ENCODE measurements at places on chromosomes 3 and 15.
A peak's percentile ranks its signal among the peaks of the same experiment; 100 is the strongest.

DNA sequence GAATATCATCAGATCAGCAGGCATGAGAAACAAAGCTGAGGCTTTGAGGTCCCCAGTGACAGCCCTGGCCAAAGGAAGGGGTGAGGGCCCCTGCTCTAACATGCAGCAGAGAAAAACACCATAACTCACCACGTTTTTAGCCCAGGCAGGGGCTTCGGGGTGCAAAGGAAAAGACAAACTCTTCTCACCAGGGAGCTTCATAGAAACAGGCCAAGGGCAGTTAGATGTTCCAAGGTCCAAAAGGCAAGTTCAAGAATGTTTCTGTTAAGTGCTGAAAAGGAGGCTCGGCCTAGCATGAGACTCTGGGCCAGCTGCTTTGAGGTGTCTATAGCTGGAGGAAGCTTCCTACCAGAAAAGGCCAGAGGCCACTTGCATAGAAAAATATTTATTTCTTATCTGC, 608.4 kb upstream of the CFAP20DC start:
- DNase-seq = no peak

DNA sequence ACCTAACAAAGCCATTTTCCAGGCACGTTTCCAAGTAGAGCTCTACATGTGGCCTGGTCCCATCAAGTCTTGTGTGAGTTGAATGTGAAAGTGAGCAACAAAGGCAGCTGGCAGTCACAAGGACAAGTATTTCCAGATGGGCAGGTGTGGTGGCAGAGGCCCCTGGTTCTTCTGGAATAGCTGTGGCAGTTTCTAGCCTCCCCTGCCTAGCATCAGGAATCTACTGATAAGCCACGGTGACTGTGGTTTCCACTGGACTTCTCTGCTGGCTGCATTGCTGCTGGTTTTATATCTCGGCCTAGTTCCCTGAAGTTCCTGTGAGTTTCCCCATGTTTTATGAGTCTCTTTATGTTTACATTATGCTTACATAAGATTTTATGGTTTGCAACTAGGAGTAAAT, 117.7 kb downstream of the GOLIM4 start:
- no peak for DNase-seq

DNA sequence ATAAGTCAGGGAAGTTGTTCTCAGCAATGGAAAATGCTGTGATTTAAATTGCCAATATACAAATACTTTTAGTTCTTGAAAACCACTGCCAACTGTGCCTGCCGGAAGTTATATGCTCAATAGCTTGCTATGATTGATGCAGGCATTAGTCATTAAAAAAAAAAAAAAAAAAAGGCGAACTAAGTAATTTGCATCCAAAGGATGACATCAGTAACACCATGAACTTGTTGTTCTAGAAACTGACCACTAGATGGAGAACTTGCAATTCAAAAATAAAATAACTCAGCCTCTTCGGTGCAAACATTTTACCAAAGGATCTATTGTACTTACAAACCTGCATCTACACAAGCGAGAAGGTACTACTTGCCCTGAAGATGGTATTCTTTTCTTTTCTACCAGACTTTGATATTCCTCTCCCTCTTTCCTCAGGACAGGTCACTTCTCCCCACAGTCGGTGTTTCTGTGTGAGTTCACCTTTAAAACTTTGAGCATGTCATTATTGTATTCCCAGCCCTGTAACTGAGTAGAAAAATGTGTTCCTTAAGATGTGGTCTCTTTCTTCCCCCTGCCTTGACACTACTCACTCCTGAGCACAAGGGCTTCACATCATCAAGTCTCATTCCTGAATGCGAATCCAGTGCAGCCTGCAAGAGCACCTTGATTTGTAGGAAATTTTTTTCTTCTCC, 115.0 kb upstream of the VEPH1 start:
- no peak for DNase-seq

DNA sequence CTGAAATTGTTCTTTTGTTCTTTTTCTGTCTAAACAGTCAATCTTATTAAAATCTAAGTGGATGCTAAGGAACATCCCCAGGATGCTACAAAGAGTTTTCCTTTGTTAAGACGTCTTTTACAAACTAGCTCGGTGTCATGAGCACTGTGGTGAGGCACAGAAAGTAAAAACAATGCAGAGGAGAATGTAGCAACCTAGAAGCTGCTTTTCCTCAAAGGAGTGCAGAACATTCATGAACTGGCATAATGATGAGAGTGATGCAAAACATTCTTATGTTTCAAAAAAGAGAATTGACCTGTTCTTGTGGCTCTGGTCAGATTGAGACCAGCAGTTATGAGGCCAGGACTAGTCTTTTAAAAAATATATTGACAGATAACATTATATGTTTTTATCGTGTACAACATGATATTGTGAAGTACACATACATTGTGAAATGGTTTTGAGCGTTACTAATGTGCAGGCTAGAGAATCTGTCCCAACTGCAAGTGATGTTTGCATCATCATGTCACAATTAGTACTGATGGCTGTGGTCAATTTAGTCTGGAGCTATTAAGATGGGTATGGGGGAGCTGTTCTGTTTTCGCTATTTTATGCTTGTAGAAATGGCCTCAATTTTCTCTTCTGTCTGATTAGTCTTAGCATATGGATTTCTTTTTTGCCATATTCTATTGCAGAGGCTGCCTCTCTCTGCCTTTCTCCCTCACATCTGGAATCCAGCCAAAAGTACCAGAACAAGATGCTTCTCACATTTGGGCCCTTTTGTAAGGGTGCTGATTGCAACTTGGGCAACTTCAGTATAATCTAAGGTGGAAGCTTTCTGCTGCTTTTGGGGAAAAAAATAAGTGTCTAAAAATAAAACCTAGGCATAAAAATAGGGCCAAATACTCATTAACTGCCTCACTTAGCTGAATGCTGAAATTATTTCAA, 50.2 kb downstream of the HHLA2 start:
- no peak for DNase-seq

GRCh38 chr15:65376767-65377104, 1.1 kb downstream of the IGDCC3 start:
- DNase-seq = no peak

DNA sequence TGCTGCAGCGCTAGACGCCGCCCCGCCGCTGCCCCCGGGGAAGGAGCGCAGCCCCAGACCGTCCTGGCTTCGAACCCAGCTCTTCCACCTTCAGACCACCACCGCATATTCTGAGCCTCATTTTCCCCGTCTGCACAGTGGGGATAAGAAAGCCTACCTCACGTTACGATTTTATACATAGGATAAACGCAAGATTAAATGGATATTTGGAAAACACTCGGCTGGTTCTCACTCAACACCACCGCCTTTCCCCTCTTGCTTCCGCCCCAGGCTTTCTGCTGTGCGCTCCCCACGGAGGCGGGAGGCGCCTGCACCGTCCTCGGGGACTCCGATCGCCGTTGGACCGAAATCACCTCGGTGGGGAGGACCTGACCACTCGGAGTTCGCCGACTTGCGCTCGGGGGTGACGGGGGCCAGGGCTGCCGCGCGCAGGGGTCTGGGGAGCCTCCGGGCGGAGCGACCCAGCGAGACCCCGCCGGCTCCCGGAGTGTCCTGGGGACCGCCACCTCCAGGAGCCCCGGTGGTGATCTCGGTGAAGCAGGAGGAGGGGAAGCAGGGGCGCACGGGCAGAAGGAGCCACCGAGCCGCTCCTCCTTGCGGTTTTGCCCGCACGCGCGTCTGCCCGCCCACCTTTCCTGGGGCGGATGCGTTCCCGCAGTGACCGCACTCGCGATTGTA, 4.0 kb downstream of the FBXL22 start:
- DNase-seq = peak; percentile 42

- DNase-seq = no peak
These were observed 17.5 kb upstream of the PPIB start for GRCh38 chr15:64180235-64180824.

- no peak for DNase-seq
These were observed 319.1 kb upstream of the TLE3 start for GRCh38 chr15:70416829-70417228.

GRCh38 chr3:117036259-117036799, 326.8 kb downstream of the TUSC7 start:
- no peak for DNase-seq

DNA sequence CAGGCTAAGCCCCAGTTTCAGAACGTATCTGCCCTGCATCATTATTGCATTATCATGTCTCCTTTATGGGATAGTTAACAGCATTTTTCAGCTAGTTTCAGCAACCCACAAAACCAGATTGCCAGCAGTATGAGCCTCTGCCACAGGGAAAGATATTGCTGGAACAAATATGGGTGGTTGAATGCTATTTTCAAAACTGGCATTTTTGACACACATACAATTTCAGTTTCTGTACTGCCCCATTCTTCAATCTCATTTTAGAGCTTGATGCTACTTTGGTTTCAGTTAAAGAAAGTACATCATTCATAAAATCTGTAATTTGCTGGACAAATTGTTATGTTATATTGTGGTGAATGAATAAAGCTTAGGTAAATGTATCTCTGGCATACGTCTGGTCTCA, 1037.5 kb downstream of the NAALADL2 start:
- DNase-seq = no peak

DNA sequence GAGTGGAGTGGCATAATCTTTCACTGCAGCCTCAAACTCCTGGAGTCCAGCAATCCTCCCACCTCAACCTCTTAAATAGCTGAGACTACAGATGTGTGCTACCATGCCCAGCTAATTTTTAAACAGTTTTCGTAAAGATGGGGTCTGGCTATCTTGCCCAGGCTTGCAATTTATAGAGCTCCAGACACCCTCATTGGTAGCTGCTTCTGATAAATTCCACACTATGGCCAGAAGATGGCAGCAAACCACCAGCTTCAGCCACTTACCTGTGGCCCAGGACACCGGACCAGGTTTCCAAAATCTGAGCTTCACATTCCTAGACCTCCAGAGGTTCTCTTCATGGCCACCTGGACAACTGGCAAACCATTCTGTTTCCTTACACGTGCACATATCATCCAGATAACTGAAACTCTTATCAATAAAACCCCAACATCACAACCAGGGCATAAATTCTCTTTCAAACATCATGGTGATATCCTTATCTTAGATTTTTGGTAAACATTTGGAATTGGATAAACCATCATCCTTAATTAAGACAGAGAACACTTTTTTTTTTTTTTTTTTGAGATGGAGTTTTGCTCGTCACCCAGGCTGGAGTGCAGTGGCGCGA, 28.9 kb downstream of the FBXW12 start:
- peak; percentile 30 for DNase-seq

- no peak for DNase-seq
These were observed 77.1 kb downstream of the SLC25A26 start for GRCh38 chr3:66297900-66298299.

DNA sequence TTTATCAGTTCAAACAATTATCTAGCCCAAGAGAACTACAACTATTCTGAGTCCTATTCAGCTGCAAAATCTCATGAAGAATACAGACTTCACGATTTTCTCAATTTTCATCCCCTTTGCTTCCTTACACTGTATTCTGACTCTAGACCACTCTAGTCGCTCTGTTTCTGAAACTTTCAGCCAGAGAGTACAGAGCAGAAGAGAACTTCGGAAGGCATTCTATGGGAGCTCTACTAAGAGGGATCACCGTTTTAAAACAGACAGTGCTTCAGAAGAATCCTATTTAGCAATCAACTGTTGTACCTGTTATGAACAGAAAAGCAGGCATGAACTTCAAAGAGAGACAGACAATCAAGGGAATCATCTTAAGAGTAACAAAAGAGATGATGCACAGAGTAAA, 419.4 kb downstream of the SHQ1 start:
- no peak for DNase-seq

DNA sequence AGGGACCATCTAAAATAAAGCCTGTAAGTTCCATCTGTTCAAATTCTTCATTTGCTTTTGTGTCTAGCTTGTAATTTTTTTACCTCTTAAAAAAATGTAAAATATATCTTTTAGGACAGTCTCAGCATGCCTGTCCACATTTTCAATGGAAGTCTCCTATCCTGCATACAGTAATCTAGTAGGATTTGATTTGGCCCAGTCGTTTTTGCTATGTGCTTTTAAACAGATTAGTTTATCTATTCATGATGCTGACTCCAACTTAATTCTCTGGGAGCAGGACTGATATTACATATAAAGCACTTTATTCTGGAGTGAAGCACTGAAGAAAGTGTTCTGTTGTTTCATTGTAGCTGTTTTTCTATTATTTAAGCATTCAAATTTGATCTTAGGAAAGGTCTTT, 38.9 kb upstream of the CFAP20DC start:
- DNase-seq = no peak

GRCh38 chr3:153293265-153293664, 131.2 kb downstream of the RAP2B start:
- no peak for DNase-seq

GRCh38 chr15:63312286-63312685, 34.9 kb downstream of the APH1B start:
- DNase-seq = no peak

DNA sequence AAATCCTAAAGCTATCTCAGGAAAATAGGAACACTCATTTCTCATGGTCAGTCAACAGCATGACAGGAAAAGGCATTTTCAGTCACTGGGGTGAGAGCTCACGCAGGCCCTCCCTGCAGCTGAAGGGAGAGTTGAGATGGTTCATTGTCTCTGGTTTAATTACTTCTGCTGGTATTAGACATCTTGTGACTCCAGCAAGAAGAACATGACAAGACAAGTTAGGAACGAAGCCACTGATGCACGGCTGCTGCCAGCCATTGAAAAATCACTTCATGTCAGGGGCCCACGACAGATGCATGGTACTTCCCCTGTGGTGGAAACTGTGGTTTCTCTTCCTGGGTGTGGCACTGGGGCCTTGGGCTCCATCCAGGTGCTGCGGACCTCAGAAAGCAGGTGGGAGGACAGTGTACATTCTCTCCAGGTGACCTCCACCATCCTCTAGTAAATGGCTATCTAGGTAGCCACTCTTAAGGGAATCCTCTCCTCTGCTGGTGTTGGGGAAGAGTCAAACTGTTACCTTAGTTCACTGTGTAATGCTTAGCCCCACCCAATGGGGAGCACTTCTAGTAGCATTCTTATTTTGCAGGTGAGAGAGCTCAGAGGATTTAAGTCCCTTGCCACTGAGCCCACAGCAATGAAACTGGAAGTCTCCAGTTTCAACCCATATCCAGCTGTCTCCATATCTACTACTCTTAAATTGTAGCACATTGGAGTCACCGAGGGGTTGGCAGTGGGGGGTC, 274.2 kb downstream of the LRTM1 start:
- no peak for DNase-seq

- no peak for DNase-seq
These were observed 288.0 kb upstream of the CHRM5 start for GRCh38 chr15:33680336-33680735.

GRCh38 chr15:91975241-91975978, 121.9 kb downstream of the SLCO3A1 start:
- DNase-seq = no peak

DNA sequence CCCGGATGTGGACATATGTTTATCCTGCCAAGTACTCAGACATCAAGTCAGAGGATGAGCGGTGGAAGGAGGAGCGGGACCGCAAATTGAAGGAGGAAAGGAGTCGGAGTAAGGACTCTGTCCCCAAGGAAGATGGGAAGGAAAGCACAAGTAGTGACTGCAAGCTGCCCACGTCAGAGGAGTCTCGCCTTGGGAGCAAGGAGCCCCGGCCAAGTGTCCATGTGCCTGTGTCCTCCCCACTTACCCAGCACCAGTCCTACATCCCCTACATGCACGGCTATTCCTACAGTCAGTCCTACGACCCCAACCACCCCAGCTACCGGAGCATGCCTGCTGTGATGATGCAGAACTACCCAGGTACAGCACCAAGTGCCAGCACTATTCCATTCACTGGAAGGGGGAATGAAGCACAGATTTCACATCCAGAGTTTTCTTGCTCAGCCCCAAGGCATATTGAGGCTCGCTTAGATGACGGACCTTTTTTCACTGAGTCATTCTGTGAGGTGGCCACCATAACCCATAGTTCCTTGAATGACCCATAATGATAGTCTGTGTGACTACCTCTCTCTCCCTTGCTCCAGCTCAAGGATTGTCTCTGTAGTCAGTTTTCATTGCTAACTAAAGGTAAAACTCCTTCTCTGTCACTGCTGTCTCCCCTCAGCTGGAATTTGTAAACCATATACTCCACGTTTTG, 97.1 kb downstream of the RBPMS2 start:
- no peak for DNase-seq

Data from activated CD4-positive, CD25-positive, alpha-beta regulatory T cell (primary cell).